Jurkat, Clone E6-1 (cell line): ENCODE measurements at places on chromosomes 16 and 17.
A peak's percentile ranks its signal among the peaks of the same experiment; 100 is the strongest.

GRCh38 chr16:85041219-85042166 lies 13.9 kb downstream of the KIAA0513 start:
- DNase-seq, result no peak

DNA sequence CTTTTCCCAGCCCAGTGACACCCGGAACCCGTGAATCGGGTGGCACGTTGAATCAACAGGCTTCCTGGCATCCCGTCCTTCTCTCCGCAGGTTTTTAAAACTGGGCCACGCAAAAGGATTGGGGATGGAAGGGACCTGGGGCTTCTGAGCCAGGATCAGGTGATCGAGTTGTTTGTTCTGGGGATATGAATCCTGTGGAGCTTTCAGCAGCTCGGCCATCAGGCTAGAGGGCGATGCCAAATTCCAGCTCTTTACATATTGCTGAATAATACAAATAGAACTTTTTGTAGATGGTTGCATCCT lies 473 bp downstream of the SUPT6H start:
- no peak for DNase-seq

GRCh38 chr17:29401258-29401657 lies 11.1 kb downstream of the TAOK1 start:
- no peak for DNase-seq

DNA sequence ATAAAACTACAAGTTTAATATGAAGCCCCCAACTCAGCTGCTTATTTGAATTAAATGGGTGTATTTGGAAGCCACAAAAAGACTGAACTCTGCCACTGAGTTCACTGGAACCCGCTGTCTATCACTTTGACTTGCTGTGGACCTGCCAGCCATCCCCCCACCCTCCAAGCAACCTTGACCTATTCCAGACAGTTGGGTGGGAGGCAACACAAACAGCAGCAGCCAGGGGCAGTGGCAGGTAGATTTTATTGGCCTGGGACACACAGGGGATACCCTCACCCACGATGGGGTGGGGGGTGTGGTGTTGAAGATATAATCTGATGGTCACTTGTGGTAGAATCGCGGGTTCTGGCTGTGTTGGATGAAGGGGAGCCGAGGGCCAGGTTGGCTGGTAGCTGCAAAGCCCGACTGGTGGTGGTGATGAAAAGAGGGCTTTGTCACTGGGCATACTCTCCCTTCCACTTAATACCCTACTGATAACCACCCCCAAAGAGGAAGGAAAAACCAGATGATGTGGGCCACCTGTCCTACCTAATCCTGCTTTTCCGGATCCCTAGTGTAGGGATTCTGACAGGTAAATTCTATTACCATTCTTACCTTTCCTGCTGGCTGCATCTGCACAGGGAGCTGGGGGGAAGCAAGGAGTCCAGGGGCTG lies 2.6 kb downstream of the GPS2 start:
- no peak for DNase-seq

GRCh38 chr16:85416228-85417109 lies 196.7 kb upstream of the GSE1 start:
- peak; percentile 85 for DNase-seq

DNA sequence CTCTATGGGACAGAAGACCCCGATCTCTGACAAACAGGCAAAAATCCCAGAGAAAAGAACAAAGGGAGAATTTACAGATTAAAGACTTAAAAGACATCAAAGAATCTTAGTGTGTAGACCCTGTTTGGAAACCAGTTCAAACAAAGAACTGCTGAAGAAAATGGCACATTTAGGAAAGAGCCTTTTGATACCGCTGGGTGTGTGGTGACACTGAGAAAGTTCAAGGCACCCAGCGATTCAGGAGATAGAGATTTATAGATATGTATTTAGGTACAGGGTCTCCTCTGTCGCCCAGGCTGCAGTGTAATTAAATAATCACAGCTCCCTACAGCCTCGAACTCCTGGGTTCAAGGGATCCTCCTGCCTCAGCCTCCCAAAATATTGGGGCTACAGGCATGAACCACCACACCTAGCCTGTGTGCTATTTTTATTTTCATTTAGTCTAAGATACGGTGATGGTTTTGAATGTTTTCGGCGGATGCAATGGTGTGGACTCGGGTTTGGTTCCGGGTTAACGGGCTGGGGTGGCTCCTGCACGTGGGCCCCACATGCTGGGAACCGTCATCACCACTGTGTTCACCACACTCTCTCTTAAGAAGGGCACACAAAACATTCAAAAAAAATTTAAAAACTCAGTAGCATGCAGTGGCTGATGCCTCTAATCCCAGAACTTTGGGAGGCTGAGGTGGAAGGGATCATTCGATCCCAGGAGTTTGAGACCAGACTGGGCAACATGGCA lies 114.0 kb downstream of the ZNF778 start:
- peak; percentile 58 for DNase-seq

DNA sequence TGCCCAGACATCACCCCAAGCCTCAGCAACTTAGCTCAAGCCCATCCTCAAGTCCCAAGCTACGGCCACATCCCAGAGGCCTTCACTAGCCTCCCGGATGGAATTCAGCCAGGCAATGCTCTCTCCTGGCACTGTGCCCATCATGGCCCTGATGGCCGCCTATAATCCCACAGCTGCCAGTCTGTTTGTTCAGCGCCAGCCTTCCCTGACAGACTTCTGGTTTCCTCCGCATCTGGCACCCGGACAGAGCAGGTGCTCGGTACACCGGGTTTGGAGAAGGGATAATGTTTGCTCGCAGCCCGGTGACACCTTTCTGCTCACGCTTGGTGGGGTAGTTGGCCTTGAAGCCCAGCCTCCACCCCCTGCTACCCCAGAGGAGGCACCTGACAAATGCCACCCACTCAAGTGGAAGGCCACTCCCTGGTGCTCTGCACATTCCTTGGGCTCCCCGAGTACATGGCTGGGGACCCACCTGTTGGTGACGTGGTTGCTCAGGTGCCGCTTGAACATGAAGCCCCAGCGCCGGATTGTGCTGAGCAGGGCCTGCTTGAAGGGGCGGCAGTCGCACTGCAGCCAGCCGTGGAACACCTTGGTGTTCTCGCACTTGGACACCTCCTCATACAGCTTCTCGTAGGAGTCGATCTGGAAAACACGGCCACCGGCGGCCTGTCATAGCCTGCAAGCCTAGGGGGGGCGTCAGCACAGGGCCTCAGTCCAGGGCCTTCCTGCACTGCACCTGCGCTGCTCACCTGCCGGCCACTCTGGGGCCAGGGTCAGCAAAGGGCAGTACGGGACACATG lies 47.1 kb downstream of the DNAH17 start:
- no peak for DNase-seq

GRCh38 chr17:6559753-6560215 lies 3.4 kb upstream of the PITPNM3 start:
- no peak for DNase-seq

DNA sequence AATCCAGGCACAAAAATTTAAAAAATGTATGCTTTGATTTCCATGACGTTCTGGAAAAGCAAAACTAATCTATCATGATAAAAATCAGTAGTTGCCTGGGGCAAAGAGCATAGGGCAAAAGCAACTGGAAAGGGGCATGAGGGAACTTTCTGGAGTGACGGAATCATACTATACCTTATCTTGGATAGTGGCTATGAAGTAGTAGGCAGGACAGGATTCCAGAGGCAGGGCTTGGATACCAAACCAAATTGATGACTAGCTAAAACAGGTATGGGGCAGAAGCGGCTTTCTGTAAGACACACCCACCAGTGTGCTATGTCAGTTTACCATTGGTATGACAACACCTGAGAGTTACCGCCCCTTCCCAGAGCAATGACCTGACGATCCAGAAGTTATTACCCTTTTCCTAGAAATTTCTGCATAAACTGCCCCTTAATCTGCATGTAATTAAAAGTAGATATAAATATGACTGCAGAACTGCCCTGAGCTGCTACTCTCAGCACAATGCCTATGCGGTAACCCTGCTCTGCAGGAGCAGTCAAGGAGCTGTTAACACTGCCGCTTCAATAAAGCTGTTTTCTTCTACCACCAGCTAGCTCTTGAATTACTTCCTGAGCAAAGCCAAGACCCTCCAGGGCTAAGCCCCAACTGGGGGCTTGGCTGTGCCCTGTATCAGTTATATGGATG lies 56.7 kb downstream of the CFDP1 start:
- no peak for DNase-seq

DNA sequence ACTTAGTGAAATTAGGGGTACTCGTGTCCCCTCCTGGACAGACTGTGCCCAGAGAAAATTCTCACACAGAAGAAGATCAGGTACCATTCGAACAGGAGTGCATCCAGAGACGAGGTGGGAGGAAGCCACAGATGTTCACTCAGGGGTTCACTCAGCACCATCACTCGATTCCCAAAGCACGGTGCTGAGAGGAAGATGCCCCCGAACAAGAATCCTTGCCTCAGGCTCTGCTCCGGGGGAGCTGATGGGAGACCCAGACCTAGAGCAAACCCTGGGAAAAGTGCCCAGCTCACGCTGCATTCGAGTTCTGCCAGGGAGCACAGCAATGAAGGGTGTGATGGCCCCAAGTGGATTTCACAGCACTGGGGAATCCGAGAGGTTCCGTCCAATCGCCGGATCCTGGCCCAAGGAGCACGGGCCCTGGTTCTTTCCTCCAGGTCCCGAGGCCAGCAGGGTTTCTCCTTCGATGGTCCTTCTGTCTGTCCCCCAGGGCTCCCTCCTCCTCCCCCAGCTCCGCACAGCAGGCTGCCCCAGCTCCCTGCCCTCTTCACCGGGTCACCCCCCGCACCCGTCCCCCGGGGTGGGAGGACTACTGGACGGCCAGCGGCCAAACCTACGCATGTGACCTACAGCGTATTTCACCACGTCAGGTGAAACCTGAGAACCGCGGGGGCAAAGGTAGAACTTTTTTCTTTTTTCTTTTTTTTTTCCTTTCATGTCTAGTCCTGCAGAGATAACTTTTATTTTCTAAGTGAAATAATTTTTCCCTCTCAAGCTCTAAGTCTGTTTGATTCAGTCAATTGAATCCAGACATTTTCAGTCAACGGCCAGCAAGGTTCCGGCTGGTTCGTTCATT lies 10.2 kb upstream of the UBE2I start:
- DNase-seq, result no peak

- DNase-seq, result no peak
Observed at GRCh38 chr17:45008216-45008615, 40.1 kb upstream of the C1QL1 start.
